ENCODE measurements at places on chromosomes 12 and 14.

- peak; percentile 74 for DNase-seq
These were observed 4.4 kb downstream of the BLTP3B start for GRCh38 chr12:100138048-100138802.

- DNase-seq, result no peak
These were observed 13.5 kb upstream of the CYP46A1 start for GRCh38 chr14:99670361-99671234.

DNA sequence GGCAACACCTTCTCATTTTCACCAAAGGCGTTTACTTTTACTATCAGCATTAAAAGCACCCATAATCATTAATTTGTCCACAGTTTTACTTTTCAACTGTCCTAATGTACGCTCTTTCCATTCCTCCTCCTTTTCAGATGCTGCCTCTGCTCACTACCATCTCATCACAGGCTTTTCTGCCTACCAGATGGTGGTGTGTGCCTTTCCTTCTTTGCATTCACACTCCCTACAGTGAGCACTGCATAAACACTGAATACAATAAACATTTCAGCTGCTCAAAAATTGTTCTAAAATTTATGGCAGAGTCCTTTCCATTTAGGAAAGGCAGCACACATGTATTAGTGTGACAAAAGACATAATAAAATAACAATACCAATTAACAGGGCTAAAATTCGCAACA lies 435.7 kb downstream of the GXYLT1 start:
- DNase-seq, result no peak

GRCh38 chr12:124750149-124750656 lies 113.5 kb downstream of the SCARB1 start:
- DNase-seq, result no peak

GRCh38 chr12:71581206-71581605 lies 82.4 kb downstream of the ZFC3H1 start:
- DNase-seq, result no peak

DNA sequence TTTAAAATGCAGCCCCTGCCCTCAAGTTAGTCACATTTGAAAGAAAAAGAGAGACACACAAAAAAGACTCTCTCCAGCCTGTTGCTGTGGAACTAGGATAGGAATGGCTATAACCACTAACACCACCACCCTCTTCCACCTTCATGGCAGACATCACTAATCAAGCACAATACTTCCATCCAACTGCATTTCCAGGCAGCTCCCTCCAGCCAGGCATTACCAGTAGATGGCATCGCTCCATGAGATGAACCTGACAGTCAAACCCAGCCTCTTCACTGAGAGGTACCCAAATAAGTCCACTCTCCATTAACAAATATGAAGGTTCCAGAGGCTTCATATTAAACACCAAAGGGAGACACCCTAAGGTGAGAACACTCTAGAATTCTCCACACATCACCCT lies 24.4 kb downstream of the SLC8B1 start:
- DNase-seq, result no peak

All from Ammon's horn (tissue), 1 donor.